ENCODE measurements at places on chromosomes 6 and 20.

- no peak for DNase-seq
Observed at GRCh38 chr6:144087789-144088426, 7.5 kb downstream of the SF3B5 start.

DNA sequence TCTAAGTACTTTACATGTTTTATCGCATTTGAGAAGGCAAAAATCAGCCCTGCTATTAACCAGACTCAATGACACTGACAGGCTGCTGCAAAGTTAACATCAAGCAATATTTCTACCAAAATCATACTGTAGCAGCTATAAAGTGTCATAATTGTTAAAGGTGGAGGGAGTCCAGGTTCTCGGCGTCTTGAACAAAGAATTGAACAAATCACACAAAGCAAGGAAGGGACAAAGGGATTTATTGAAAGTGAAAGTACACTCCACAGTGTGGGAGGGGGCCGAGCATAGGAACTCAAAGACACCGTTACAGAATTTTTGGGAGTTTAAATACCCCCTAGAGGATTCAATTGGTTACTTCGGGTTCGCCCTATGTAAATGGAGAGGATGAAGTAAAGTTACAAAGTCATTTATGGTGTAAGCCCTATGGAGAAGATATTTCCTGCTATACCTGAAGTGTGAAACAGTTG, 12.9 kb upstream of the ZNF391 start:
- no peak for DNase-seq

- DNase-seq = no peak
Observed at GRCh38 chr6:113351173-113351834, 505.8 kb upstream of the MARCKS start.

DNA sequence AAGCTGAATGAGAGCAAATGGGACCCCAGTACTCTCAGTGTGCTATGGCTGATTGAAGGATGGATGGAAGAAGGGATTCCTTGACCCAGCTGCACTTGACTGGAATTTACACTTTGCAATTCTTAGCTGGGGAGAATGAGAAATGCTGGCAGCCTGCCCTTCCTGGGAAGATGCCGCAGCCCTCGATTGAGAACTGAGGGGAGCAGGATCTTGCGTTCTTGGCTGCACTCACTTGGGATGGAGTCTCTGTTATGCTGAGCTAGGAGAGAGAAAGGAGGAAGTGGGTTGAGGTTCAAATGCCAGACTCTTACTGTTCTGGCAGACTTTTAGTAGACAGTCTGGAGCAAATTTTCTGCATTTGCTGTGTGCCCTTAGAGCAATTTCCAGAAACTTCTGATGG, 221.2 kb downstream of the FNDC1 start:
- no peak for DNase-seq

- no peak for DNase-seq
Observed at GRCh38 chr6:159399751-159400221, 230.6 kb downstream of the FNDC1 start.

GRCh38 chr6:169665289-169665688, 36.5 kb downstream of the WDR27 start:
- DNase-seq = no peak

DNA sequence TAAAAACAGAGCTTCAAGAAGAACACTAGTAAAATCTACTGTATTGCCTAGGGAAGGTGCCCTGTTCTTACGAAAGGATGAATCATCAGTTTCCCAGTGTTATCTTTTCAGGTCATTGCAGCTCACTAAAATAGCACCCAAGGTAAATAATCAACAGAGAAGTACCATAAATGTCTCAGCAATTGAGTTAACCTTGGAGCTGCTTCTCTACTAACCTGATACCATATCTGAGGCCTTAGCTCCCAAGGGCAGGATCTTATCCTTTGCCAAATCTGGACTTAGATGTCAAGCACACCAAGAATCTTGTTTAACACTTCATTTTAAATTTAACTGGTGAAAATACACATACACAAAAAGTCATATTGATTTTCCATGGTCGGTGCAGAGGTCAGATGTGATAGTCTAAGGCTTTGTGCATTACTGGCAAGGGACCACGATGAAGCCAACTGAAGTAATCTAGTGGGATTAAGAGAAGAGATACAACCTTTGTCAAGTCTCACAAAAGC, 81.5 kb downstream of the EDN1 start:
- DNase-seq = no peak

DNA sequence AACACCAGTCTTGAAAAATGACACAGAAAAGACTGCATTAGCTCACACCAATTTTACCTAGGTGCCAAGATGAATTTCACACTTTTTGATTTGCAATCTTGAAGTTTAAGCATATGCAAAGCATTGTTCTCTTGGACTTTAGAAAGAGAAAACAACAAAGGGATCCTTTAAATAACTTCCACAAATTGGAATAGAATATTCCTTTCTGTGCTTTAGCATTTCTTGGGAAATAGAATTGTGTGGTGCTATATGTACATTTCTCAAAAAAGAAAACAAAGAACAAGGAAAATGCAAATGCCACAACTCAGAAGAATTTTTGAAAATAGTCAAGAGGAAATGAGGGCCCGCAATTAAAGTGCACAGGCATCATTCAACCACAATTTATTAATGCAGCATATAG, 17.0 kb downstream of the HTR1B start:
- no peak for DNase-seq

- no peak for DNase-seq
Observed at GRCh38 chr6:143980921-143981320, 27.1 kb downstream of the PLAGL1 start.

DNA sequence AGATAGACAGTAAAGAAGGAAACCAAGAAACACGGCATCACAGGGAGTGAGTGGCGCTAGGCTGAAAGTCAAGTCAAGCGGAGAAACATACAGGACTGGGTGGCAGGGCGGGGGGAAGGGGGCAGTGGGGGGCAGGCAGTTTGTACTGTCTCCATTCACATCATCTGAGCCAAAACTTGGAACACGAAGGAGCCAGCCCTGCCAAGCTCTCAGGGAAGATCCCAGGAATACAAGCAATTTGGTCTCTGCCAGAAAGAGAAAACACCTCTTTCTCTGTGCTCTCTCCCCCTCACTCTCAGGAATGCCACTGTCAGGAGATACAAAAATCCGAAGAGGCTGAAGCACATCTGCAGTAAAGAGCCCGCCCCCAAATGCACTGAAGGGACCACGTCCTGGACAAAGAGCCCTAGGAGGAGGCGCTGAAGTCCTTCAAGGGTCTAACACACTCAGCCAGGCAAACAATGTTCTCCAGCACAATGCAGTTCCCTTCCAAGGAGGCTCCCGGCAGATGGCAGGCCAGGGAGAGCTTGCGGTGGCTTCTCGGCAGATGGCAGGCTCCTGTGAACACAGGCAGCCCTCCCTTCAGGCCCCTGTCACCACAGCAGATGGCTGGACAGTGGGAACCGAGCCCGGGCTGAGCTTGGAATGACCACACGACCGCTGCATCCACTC, 90.0 kb downstream of the ATP9A start:
- no peak for DNase-seq

All from activated T-cell treated with anti-CD3 and anti-CD28 coated beads, Interleukin-2, amount 50 U/mL, for 1 hour (primary cell).